ENCODE measurements at places on chromosomes 7 and 10.

DNA sequence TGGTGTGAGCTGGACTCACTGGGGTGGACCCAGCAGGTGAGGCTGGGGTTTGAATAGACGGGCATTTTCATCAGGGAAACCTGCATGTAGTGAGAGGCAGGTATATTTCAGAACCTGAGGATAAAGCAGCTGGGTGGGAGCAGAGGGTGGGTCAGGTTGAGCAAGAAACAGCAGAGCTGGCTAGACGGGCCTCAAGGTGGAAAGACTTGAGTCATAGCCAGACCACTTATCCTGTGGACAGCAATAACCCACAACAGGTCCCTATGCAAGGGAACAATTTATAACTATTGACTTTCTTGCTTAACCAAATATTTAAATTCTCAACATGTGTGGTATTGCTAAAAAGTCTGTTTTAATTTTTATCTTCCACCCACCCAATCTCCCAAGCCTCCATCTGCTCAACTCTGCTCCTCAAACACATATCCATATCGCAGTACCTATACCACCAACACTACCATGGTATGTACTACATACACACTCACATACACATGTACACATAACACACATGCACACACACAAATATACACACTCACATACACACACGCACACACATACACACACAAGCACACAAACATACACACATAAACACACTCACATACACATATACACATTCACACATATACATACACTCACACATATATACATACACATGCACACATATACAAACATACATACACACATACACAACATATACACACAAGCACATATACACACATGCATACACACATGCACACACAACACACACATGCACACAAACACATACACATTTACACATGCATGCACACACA lies 129.0 kb upstream of the C7orf33 start:
- no peak for DNase-seq

GRCh38 chr7:150737265-150738055 lies at the start of gene GIMAP5:
Gene GIMAP5, plus strand, starts transcription at chr7:150737418. Its CDS starts 3,467 bp downstream, at chr7:150740885.
- DNase-seq: peak; percentile 53

- DNase-seq: no peak
These were observed 96.8 kb upstream of the PCBD1 start for GRCh38 chr10:70984986-70985722.

- peak; percentile 64 for DNase-seq
These were observed 881 bp downstream of the C10orf67 start for GRCh38 chr10:23343591-23344240.

GRCh38 chr7:31146538-31146937 lies 94.4 kb downstream of the ADCYAP1R1 start:
- no peak for DNase-seq

- DNase-seq: no peak
These were observed 15.0 kb upstream of the BNIP3 start for GRCh38 chr10:131996466-131997365.

- no peak for DNase-seq
These were observed 126.2 kb downstream of the DLG5 start for GRCh38 chr10:77800320-77800719.

DNA sequence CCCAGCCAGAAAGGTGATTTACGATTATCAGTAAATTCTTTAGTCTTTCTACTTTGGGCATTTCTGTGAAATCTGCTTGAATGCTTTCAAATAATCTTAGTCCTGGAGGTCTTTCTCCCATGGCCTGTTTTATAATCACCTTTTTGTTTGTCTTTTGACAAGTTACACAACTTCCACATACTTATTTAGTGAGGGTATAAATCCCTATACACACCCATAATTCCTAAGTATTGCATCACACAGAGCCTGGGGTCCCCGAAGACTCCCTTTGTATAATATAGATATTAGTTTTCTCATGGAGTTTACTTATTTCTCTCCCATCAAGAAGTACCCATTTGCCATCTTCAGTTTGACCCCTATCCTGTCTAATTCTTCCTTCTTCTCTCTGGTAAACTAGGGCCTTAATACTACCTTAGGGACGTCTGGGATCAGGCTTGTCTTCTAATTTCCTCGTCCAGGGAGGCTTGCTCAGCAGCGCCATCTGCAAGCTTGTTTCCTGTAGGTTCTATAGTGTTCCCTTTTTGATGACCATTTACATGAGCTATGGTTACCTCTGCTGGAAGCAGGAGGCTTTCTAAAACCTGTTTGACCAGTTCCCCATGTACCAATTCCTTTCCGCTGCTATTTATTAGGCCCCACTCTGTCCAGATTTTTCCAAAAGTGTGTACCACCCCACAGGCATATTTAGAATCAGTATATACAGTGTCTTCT lies 8.1 kb downstream of the DNAH11 start:
- DNase-seq: no peak

DNA sequence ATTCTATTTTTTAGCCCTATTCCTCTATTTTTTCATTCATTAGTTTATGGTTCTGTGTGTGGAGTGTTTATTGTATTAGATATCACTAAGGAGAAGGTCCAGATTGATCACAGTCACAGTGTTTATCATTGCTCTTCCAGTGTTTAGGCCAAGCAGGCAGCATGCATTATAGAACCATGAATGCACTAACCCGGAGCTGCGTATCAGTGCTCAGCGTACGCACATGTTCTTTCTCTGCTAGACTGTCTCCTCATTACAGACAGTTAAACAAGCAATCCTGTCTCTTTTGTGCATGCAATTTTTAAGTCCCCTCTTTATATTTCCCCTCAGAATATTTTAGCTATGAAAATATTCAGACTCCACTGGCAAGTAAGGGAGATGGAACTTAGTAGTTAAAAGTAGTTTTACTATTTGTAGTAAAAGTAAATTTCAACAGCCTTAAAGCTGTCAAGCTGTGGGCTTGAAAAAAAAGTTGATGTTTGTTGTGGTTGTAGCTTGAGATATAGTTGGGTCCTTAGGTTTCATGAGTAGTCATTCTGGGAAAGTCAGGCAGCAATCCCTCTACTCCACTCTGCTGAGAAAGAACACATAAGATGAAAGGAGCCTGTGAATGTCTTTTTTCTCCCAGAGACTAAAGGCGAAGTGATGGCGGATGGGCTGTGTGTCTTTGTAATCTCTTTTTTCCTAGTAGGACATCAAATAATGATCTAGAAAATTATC lies 260.4 kb downstream of the CDK14 start:
- no peak for DNase-seq

GRCh38 chr7:6161463-6162330 lies 110.7 kb downstream of the CYTH3 start:
- no peak for DNase-seq

- no peak for DNase-seq
These were observed 10.7 kb downstream of the HIP1 start for GRCh38 chr7:75727881-75728593.

DNA sequence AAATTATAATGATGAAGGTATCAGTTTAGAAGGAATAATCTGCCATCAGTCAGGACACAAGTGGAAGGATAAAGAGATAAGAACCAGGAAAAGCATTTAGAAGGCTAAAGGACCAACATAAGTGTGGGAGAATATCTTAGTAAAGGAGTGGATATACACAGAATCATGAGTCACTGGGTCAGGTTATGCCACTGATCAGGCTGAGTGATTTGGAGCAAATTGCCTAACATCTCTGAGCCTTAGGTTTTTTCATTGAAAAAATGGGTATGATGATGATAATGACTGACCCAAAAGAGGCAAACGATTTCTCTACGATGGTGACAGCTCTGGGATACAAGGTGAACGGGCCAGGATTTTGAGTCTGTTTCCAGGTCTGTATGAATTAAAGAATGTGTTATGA lies 2.8 kb upstream of the CUL1 start:
- no peak for DNase-seq

- DNase-seq: no peak
These were observed 217.6 kb downstream of the MLLT10 start for GRCh38 chr10:21751341-21752310.

- DNase-seq: no peak
These were observed 18.9 kb downstream of the SGMS1 start for GRCh38 chr10:50604809-50605208.

DNA sequence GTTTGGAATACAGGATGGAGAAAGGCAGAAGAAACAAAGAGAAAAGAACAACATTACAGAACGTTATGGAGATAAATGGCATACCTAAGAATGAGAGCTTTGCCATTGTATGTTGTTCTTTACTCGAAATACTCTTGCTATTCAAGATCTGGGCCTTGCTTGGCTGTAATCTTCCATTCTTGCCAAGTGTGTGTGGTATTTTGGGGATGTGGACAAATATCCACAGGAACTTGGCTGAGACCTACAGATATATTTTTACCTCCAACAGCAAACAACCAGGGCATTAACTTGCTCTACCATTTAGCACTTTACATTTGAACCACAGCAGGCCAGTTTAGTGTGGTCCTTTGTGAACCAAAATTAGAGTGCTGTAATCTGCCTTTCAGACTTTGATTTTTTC lies 76.3 kb downstream of the DKK1 start:
- no peak for DNase-seq

DNA sequence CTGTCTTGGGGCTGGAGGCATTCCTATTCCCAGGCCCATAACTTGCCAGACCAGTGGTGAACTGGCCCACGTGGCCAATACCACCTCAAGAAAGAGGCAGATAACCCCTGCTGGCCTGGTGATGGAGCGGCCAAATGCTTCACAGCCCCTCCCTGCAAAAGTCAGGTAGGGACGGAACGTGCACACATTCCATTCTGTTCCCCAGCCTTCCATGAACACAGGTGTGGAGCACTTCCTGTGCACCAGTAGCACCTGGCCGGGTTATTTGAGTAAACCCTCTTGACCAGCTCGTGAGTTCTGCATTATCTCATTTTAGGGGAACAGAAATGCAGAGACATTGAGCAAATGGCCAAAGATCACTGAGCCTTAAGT lies 134.4 kb downstream of the SH3PXD2A start:
- no peak for DNase-seq

DNA sequence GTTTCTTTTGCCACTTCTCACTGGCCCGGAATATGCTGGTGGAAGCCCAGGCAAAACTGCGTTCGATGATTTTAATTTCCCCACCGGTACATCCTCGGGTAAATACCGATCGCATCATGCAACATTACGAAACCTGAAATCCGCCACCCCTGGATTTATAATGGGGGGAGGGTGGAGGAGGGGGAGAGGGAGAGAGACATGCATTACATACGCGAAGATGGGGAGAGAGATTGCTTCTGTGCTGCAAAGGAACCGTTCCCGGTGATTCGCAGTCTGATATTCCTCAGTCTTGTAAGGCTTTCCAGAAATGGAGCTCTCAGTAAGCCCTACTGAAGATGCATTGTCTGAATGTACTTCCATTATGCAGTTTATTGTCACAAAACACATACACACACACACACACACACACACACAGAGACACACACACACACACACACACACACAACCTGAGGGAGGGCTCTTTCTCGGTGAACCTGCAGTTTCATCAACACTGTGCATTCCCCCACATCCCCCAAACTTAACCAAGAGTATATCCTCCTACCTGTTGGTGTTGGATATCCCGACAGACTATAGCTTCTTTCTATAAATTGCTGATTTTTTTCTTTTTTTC lies 741 bp downstream of the GPR85 start:
- no peak for DNase-seq

DNA sequence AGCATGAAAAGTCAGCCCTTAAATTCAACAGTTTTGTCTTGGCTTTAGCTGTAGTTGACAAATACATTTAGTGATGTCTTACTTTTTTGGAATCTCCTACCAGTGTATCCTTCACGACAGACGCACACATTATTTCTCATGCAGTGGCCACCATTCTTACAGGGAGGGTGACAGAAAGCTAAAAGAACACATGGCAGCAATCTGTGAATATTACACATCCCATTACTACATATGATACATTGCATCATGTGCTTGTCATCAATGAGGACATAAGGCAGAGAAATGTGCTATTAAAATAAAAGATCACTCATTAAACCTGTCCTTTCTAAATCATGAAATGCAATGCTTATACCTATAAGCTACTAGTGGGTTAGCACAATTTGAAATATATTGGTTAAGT lies 66.6 kb downstream of the VWDE start:
- no peak for DNase-seq

DNA sequence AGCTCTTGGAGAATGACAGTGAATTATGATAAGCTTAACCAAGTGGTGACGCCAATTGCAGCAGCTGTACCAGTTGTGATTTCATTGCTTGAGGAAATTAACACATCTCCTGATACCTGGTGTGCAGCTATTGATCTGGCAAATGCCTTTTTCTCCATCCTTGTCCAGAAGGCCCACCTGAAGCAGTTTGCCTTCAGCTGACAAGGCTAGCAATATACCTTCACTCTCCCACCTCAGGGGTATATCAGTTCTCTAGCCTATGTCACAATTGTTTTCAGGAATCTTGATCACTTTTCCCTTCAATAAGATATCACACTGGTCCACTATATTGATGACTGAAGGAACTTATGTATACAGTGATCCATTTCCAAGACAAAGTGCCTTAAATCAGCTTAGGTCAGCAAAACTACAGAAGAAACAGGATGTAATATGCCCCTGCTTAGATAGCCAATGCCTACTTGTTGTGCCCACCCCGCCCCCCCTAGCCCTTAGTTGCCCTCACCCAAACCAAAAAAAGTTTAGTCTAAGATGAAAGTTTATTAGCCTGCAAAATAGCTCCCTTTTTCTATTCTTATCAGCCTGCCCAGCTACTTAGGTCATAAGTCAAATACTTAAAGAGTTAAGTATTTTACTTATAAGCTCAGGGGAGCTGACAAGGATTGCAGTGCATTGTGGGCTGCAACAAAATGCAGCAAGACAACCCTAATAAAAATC lies 45.1 kb downstream of the PTPRE start:
- DNase-seq: no peak

GRCh38 chr10:87761892-87762291 lies 56.1 kb downstream of the ATAD1 start:
- peak; percentile 14 for DNase-seq

- DNase-seq: no peak
These were observed 37.2 kb upstream of the ZNF107 start for GRCh38 chr7:64628721-64629120.

Data from activated T-cell treated with anti-CD3 and anti-CD28 coated beads, Interleukin-2, amount 50 U/mL, for 4 hours (primary cell).